Choroid plexus epithelial cell (primary cell): ENCODE measurements at places on chromosomes 6 and 20.

- DNase-seq: peak; percentile 69
Observed at GRCh38 chr20:63520934-63521601, 503 bp downstream of the PPDPF start.

DNA sequence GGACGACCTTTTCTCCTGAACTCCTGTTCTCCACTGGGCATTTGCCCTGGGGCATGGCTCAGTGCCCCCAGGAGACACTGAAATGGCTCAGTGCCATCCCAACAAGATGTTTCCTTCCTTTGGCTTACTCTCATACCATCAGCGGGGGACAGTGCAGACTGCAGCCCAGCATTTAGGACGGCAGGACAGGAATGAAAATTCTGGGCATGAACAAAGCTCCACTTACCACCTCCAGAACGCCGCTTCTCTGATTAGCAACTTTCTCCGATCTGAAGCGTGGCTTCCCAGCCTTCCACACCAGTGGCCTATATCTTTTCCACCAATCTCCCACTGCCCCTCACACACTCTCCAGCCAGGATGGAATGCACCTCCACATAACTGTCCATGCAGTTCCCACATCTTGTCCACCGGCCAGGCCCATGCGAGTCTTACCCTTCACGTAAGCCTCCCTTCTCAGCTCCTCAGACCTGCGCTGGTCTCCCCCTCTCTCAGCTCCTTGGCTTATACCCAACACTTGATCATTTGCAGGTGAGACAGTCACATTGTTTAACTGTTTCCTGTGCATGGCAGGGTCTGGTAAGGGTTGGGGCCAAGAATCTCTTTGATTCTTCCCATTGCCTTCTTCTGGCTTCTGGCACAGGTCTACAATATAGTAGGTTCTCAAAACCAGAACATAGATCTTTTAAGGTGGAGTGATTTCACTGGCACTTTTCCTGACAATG, 114.5 kb downstream of the FYN start:
- DNase-seq: no peak

DNA sequence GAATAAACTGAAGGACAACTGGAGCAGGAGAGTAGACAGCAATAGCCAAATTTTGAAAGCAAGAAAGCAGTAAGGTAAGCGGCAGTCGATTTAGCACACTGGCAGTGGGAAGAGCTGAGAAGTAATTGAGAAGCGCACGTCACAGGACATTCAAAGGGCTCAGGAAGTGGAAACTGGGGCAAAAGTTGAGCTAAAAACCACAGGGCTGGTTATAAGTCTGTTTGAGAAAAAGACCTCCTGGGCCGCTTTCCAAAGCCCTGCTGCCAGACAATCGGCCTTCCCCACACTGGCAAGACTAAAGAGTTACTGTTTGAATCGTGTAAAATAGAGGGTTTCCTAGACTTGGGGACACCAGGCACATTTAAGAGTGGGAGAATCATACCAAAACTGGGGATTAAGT, 161.4 kb downstream of the DNAH8 start:
- DNase-seq: peak; percentile 4

DNA sequence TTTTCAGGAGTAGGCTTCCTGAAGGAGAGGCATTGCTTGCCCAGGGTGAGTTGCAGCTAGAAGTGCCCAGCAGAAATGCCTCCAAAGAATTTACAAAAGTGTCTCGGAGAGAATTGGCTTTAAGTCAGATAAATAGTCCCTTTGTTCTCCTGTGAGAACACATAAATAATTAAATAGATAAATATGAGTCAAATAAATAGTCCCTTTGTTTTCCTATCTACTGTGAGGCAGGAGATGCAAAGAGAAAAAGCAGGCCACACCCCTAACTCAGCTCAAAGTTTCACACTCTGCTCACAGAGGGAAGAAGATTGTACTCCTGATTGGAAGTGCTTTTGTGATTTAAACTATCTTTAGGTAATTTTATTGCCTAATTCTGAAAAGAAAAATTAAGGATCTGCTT, 180.7 kb upstream of the PRSS16 start:
- no peak for DNase-seq

DNA sequence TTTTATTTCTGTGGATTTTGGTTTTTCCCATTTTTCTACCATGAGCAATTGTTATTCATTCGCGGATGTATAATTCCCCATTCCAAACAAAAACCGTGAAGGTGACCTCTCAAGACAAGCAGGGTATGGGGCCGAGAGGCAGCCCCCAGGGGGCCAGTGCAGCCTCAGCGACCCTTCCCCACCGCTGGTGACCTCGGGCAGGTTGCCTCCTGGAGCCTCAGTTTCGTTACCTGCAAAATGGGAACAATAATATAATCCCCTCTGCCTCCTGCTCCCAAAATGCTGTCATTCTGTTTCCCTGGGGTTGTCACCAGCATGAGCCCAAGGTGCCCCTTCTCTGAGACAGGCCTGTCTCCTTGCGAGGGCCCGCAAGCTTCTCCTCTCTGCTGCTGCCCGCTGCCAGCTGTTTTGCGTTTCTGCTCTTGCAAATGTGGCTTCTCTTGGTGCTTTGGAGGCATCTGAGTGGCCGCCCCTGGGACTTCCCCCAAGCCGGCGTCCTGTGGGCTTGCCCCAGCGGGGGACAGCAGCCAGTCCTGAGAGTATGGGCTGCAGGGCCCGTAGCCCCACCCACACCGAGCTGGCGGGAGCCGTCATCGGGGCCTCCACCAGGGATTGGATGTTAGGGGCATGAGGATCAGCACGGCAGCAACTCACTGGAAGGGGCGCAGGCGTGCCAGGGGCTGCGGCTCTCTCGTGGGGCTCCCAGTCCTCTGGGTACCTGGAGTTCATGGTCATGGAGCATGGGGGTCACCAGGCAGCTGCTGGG, 161.9 kb downstream of the TAF4 start:
- DNase-seq: no peak

DNA sequence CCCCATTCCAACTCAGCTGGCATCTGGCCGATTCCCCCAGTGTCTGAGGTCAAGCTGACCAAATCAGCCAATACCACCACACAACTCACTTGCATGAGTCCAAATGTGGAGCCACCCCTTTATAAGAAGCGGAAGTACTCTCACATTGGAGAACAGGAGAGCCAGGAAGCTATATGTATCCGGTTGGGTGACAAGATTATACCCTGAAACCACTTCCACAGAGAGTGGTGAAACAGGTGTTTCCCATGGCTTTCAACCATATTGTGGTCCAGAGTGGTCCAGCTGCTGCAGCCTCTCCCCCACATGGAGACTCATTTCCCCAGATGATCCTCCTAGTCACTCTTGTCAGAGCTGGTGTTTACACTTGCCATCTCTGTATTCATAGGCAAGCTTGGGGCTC, 24.0 kb upstream of the SERINC1 start:
- no peak for DNase-seq

DNA sequence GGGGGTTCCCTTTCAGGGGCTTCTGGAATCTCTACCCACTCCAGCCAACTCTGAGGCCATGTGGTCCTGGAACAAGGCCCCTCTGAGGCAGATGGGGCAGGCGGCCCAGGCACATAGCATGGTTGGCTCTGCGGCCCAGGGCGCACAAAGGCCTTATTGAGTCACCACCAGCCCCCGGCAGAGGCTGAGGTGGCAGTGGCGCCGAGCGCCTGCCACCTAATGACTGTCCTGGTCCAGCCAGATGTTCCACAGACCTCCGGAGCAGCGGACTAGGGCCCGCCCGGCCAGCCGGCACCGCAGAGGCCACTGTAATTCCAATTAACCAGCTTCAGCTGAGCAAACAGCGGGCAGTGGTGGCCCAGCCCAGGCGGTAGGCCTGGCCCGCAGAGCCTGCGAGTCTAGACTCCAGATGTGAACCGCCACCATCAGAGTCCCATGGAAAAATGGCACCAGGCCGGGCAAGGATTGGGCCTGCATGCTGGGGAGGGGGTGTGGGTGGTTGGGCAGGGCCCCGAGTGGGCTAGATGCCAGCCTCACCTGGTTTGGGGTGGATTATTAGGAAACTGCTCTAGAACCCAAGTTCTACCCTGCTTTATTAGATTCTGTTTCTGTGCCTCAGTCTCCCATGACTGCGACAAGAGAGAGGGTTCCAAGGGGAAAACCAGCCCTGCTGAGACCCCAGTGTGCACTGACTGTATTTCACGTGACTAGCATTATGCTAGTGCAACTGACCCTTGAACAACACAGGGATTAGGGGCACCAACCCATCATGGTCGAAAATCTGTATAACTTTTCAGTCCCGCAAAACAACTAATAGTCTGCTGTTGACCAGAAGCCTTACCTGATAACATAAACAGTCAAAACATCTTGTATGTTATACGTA, 34.1 kb upstream of the ID1 start:
- DNase-seq: no peak

GRCh38 chr6:34182751-34183531, 37.1 kb upstream of the GRM4 start:
- no peak for DNase-seq

GRCh38 chr6:24980507-24981385, 45.0 kb upstream of the RIPOR2 start:
- peak; percentile 63 for DNase-seq

DNA sequence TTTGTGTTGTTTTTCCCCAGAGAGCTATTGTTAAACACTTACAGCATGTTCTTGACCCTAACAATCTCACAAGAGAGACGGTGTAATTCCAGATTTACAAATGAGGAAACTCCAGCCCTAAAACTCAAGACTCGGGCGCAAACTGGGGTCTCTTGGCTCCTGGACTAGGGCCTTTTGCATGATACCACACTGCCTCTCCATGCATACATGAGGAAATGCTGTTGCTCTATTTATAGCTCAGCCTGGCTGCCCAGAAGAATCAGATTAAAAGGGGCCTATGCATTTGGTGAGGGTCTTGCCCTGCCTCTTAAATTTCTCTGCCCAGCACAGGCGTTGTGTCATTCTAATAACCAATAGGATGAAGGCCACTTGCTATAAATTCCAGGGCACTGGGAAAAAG, 30.5 kb upstream of the SNRPB2 start:
- DNase-seq: peak; percentile 1

DNA sequence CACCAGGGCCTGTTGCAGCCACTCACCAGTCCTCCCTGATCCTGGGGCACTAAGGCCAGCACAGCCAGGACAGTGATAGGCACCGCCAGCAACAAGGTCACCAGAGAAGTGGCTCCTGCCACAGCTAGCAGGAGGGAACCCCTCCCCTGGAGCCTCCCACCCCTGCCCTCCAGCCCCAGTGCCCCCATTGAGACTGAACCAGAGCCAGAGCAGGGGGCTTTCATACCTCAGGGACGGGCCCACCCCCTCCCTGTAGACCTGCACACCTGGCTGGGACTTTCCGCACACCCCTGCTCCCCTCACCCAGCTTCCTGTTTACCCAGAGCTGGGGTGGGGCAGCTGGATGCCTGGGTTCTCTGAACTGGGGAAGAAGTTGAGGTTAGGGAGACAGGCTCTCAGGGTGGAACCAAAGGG, at the start of gene LTB:
Gene LTB, minus strand, starts transcription at position 195 of the 414 bp plus-strand sequence. Its CDS starts 7 bp downstream, at position 188.
- no peak for DNase-seq

- DNase-seq: no peak
Observed at GRCh38 chr20:43789593-43789992, 62.8 kb upstream of the GTSF1L start.

GRCh38 chr20:6921717-6922386, 154.4 kb downstream of the BMP2 start:
- no peak for DNase-seq

GRCh38 chr20:35003211-35004031, 47.8 kb downstream of the MYH7B start:
- DNase-seq: no peak

DNA sequence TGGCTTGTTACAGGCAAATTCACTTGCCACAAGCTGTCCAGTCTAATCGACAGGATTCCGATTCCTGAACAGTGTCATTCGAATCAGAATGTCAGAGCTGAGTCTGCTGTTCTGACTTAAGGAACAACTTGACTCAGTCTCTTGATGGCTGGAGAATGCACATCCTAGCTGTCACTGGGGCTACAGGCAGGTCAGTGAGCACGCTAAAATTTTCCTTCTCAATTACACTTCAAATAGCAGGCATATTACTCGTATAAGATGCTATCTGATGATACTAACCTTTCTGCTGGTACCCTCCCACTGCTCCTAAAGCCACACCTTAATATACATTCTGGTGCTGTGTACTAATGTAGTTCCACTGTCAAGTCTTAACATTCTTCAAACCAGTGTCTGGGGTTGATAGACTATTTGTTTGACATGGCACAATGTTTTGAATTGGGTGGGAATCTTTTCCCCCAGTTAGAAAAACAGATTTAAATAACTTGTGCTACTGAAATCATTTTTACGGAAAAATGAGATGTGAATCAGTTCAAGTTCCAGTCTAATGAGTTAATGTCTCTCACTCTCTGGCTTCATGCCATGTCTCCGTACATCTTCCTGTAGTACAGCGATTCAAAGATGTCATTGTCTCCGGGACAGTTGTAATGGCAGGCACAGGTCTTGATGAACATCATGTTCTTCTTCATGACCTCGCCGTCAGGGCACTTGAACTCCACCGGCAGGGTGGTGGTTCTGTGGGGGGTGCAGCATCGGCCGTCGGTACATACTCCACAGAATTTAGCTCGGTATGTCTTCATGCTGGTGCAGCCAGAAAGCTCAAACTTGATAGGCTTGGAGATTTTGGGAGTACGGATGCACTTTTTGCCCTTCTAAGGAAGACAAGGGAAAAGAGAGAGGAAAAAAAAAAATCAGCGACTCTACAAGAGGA, 2.2 kb downstream of the CCN2 start:
- peak; percentile 94 for DNase-seq

- DNase-seq: peak; percentile 67
Observed at GRCh38 chr20:32945710-32946221, 58.5 kb downstream of the SUN5 start.

DNA sequence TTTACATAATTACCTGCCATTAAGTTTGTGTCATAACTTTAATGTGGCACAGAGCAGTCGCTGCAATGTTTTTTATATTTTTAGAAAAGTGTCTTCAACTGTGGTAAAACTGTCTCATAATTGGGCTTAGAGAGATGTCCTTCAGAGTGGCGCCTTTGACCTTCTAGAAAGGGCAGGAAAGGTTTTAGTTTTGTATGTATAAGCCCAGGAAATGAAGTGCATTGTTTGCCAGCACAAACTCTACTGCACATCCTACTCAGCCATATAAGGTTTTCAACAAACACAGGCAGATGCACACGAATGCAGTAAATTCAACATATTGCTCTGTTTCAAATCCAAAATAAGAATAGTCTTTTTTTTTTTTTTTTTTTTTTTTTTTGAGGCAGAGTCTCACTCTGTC, 201.4 kb downstream of the ALDH8A1 start:
- no peak for DNase-seq

- no peak for DNase-seq
Observed at GRCh38 chr20:35514371-35514932, 15.0 kb downstream of the C20orf173 start.

GRCh38 chr6:166678426-166678825, 51.4 kb upstream of the RPS6KA2 start:
- DNase-seq: peak; percentile 55

- DNase-seq: no peak
Observed at GRCh38 chr6:169944061-169944337, 192.6 kb downstream of the ERMARD start.

GRCh38 chr6:25997921-25998320, 35.3 kb downstream of the TRIM38 start:
- no peak for DNase-seq
